ENCODE measurements at places on chromosomes 6 and 20. TPM values are rescaled to one million over a fixed set of nuclear protein-coding genes. Genes with fewer than 3 reads are reported as not detected.

- H3K36me3 ChIP-seq: peaks cover 28% of the 10 kb centered on the region
- DNase-seq: no peak
- peaks cover 14% of the 10 kb centered on the region for H3K4me1 ChIP-seq
- H3K4me3 ChIP-seq: no peak overlapping the region
- H3K27me3 ChIP-seq: no peaks in the 10 kb centered on the region
- no peak overlapping the region for H3K27ac ChIP-seq
Observed at GRCh38 chr6:32074996-32075532, 34.1 kb downstream of the TNXB start.

GRCh38 chr6:3036861-3037637, 31.2 kb upstream of the RIPK1 start:
- no peaks in the 10 kb centered on the region for H3K36me3 ChIP-seq
- no peaks in the 10 kb centered on the region for H3K4me1 ChIP-seq
- H3K27ac ChIP-seq: no peak overlapping the region
- DNase-seq: no peak
- H3K4me3 ChIP-seq: no peak overlapping the region

DNA sequence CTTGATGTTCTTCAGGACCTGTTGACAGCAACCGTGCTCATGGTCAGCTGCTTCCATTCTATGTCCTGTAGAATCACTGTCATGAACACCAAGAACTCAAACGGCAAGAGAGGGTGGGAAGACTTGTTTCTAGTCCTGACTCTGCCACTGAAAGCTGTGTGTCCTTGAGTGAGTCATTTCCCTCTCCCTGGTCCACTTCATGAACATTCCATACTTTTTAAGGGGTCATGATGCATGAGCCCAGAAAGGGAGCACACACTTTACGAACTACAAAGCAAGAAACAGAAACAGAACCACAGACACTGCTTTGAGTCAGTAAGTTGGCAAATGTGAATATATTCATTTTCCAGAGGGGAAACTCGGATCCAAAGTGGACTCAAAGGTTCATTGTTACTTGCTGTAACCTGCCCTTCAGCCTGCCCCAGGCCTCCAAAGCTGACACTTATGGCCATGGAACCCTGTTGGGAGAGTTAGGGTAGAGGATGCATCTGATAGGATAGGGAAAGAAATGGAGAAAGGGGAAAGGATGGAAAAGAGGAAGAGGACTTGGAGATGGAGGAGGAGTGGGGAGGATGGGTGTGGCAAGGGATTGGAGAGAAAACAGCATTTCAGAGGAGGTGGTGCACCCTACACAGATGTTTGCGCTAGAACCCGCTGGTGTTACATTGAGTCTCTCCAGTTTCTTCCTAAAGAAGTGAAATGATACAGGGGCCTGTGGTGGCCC, 129.8 kb downstream of the FOXO3 start:
- H3K4me1 ChIP-seq: peaks cover 27% of the 10 kb centered on the region
- H3K4me3 ChIP-seq: no peak overlapping the region
- H3K36me3 ChIP-seq: peaks cover 11% of the 10 kb centered on the region
- no peaks in the 10 kb centered on the region for H3K27me3 ChIP-seq
- no peak for DNase-seq

DNA sequence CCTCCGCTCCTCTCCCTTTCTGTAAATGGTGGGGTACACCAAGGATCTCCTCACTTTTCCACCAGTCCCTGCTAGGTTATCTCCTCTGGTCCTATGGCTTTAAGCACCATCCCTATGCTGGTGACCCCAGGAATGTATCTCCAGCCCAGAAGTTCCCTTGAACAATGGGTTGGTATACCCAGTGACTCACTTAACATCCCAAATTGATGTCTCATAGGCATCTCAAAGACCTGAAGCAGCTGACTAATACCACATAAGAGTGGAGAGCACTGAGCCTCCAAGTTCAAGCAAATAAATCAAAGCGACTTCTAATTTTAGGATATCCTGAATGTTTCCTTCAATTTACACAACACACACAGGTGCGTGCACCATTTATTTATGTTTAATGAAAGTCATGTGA, 48.3 kb downstream of the ADGRF1 start:
- peaks cover 18% of the 10 kb centered on the region for H3K4me1 ChIP-seq
- no peaks in the 10 kb centered on the region for H3K36me3 ChIP-seq
- no peak overlapping the region for H3K4me3 ChIP-seq
- no peaks in the 10 kb centered on the region for H3K27me3 ChIP-seq

DNA sequence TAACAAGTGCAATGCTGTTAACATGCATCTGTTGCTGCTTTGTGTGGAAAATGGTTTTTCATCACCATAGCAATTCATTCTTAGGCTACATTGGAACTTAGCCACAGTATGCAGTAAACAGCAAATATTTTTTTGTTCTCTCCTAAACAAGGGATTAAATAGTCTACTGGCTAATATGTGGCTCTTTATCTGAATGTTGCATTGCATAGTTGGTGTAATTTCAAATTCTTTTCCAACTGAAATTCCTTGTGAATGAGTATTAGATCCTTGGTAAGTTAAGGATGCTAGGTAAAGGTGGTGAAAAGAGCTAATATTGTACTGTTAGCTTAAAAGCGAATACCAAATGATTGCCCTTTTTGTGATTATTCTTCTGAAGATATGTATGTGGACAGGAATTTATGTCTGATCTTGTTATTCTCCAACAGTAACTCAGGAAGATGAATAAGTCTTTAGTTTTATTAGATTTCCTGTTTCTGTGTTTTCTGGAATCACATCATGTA, 958 bp downstream of the MLIP start:
- H3K4me3 ChIP-seq: no peak overlapping the region
- H3K36me3 ChIP-seq: no peaks in the 10 kb centered on the region
- DNase-seq: no peak
- peaks cover 3% of the 10 kb centered on the region for H3K4me1 ChIP-seq
- H3K27ac ChIP-seq: no peak overlapping the region
- no peaks in the 10 kb centered on the region for H3K27me3 ChIP-seq

The EEF1A2 gene
- 13.4 TPM for total RNA-seq

The WFDC12 gene
- 7.6 TPM for total RNA-seq

The PREP gene
- 29.7 TPM for total RNA-seq

The MRS2 gene
- 18.8 TPM for total RNA-seq
